8988T (cell line): ENCODE measurements at places on chromosomes 2 and 18.

GRCh38 chr2:150007815-150008430 is 420.3 kb upstream of the MMADHC start:
- no peak for DNase-seq

- DNase-seq, result no peak
Measured at GRCh38 chr2:113232740-113233139, 46.0 kb downstream of the PAX8 start.

- no peak for DNase-seq
Measured at GRCh38 chr2:28362991-28363521, 29.6 kb upstream of the FOSL2 start.

GRCh38 chr2:177397481-177398289 is 5.1 kb downstream of the AGPS start:
- no peak for DNase-seq

- no peak for DNase-seq
Measured at GRCh38 chr2:68362749-68363148, 2.3 kb upstream of the PLEK start.

- no peak for DNase-seq
Measured at GRCh38 chr18:57748770-57749603, 54.1 kb downstream of the ATP8B1 start.

DNA sequence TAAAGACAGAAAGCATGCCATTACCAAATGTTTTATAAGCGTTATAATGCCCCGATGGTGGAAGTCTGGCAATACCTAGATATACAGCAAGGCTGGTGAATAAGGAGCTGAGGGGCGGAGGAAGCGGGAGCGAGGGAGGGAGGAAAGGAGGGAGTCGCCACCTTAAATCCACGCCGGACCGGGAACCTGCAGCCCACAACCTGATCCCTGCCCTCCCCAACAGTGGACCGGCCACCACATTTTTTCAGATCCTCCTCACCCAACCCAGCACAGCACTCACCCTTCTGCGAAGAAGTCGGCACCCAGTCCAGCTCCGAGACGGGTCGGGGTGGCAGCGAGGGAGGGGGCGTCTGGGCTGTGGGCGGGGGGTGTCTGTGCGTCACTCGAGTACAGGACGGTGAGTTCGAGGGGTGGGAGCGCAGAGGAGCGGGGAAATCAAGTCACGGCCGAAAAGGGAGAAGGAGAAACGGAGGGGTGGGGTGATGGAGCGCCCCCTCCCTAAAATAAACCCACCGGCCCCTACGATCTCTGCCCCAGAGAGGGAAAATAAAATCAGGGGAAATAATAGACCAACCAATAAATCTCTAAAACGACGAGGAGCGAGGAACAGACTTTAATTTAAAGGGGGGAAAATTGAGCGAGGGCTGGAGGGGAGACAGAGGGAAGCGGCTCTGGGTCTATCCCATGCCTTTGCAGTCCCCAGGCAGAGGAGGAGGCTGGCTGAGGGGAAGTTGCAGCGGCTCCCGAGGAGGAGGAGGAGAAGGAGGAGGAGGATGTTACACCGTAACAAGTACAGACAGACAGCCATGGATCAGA is 96.5 kb upstream of the SERTAD2 start:
- DNase-seq, result no peak

DNA sequence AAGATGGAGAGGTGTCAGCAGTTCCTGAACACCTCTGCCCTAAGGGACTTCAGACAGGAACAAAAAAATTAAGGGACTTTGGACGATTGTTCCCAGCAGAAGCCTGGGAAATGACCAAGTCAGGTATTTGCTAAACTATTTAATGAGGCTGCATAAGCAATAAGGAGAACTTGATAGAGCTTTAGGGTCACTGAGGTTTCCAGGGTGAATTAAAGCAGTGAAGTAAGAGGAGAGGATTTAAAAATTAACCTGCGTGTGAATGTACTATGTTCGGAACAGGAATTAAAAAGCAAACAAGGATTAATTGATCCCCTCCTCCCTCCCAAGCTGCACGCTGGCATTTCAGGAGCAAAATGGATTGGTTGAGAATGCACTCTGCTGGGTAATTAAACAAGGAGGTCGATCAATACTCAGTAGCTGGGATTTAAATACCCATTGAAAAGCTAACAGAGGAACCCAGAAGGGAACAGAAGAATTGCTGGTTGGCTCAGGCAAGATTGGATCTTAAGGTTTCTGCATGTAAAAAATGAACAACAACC is 157.2 kb downstream of the RNF152 start:
- no peak for DNase-seq

GRCh38 chr2:31216734-31217133 is 581 bp downstream of the CAPN14 start:
- no peak for DNase-seq
